Kidney epithelial cell (primary cell): ENCODE measurements at places on chromosomes 6 and 20. TPM values are rescaled to one million over a fixed set of nuclear protein-coding genes. Genes with fewer than 3 reads are reported as not detected.

Gene GPR63
- 1.5 and 1.8 TPM in 2 replicates for total RNA-seq

Gene LRRN4
- 65.3 and 71.2 TPM in 2 replicates for total RNA-seq

DNA sequence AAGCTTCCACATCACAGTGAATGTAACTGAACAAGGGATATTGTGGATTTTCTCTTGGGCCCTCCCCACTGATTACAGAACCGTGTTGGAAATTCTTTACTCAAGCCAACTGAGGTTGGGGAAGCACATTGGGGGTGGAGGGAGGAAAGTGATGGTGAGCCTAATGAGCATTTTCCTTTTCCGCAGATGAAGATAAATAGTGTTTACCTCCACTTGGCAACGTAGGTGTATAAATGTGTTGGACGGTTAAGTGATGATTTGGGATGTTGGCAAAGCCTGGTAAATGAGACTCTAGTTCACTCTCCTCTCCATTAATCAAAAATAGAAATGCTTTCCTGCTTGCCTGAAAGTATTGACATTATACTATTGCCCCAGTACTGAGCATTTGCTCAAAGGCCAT lies 27.1 kb upstream of the NRN1 start:
- no peak for DNase-seq

- DNase-seq, result no peak
These were observed 35.8 kb upstream of the TPD52L1 start for GRCh38 chr6:125117818-125118217.

DNA sequence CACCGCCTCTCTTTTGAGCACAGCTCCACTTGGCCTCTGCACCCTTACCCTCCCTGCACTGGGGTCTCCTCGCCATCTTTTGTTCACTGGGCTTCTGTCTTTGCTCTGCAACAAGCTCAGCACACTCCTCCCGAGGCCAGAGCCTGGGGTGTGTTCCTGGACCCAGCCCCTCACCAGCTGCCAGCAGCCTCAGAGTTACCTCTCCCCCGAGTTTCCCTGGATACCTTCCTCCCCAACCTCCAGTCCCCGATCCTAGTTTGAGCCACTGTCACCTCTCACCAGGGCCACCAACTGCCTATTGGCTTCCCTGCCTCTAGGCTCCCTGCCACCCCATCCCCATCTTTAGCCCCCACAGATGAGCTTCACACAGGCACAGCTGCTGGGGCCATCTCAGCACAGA lies 12.3 kb downstream of the CYP21A2 start:
- no peak for DNase-seq

DNA sequence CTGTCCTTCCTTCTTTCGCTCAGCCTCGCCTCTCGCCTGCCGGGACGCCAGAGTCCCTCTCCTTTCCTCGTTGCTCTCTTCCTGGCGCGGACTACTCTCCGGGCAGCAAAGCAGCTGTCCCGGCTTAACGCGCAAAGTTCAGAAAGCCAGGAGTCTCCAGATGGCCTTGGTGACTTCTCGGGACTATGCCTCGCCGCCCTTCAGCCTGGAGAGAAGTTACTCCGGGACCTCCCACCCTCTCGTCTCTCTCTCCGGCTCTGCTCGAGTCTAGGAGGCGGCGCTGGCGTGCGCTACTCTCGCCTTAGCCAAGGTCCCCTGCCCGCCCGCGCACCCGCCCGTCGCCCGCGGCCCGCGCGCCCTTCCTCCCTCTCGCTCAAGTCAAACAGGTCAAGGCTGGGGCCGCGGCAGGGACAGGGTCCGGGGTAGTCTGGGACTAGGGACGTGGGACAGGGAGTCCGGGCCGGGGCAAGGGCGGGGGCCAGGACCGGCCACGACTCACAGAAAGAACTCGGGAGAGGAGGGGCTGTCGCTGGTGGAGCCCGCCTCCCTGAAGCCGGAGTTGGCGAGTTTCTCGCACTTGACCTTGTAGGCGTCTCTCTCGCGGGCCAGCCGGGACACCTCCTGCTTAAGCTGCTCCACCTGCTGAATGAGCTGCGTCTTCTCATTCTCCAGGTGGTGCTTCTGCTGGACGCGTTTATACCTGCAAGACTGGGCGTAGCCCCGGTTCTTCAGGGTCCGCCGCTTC lies 1.5 kb downstream of the MAFB start:
- DNase-seq, result no peak
